ENCODE measurements at places on chromosomes 12 and 14.

- no peak for DNase-seq
These were observed 275.2 kb upstream of the CRY1 start for GRCh38 chr12:107368586-107368985.

- no peak for DNase-seq
These were observed 63.2 kb upstream of the INSM2 start for GRCh38 chr14:35470755-35471154.

DNA sequence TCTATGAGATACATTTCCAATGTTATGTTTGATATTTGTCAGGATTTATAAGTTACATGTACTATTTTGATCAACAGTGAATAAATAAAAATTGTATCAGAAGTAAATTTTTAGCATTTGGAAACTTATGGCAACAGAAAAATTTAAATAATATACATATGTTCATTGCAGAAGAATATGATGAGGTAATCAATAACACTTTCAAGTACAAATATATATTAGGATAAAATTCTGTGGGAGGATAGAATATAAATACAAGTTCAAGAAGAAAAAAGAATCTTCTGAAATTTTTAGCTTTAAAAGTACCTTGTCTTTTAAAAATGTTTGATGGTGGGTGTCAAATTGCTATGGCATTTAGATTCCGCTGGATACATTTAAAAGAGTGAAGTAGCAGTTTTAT, 102.8 kb upstream of the MUCL1 start:
- no peak for DNase-seq

DNA sequence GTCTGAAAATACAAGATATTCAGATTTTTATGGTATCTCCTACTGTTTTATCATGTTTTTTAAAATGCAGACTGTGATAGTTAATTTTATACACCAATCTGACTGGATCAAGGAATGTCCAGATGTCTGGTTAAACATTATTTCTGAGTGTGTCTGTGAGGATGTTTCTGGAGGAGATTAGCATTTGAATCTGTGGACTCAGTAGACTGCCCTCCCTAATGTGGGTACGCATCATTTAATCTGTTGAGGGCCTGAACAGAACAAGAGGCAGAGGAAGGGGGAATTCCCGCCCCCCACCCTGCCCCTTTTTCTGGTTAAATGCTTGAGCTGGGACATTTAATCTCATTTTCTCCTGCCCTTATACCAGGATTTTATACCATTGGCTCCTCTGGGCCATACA, 72.1 kb downstream of the AVPR1A start:
- DNase-seq, result no peak

DNA sequence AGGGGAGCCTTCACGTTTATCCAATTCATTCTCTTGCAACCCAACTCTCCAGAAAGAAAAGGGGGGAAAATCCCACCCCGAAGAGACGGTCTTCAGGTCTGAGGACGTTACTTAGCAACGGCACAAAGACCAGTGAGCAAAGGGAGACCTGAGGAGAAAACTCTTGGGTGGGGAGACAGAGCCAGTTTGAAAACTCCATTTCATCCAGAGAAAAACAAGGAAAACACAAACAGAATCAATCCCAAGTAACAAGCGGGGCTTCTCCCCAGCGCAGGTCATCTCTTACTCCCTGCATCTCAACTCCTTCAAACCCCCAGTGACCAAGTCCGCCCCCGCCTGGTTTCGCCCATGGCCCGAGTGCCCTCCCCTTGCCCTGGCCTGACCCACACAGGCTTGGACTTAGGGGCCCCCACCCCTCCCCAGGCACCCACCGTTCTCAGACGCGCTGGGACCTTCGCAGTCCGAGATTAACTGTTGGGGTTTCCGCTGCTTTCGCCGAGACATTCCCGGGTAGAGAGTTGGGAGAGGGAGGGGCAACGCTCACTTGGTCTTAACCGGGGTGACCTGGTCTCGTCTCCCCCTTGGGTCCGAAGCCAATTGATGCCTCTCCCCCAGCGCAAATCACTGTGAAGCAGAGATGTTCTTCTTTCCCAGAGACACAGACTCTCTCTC, 10.4 kb upstream of the SALL2 start:
- no peak for DNase-seq

DNA sequence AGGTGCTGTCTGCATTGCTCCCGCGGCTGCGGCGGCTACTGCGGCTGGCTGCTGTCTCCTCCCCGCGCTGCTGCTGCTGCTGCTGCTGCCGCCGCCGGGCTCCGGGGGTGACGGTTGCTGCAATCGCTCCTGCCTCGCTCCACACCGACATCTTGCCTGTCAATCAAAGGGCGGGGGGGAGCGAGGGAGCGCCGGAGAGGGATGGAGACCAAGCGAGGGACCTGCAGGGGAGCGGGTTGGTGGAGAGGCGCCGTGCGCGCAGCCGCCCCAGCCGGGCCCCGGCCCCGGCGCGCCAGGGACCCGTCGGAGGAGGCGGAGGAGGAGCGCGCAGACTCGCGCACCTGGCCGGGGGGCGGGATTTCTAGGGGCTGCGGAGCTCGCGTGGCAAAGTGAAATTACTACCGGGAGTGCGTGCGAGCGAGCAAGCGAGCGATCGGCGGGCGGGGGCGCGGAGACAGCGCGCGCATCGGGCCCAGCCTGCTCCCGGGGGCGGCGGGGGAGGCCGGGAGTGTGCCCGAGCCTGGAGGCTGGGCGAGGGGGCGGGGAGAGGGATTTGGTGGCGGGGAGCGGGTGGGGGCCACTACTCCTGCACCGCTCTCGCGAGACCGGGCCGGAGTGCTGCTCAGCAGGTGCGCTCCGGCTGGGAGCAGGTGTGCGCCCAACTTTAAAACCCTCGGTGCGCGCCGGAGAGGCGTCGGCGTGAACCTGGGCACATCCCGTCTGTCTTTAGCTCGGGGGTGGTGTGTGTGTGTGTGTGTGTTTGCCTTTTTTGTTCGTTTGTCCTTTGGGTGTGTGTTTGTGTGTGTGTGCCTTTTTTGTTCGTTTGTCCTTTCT, at the start of gene KSR2:
Gene KSR2, minus strand, starts transcription at position 165 of the 834 bp plus-strand sequence. CDS start 735 bp downstream, outside the sequence.
- DNase-seq, result peak; percentile 52

DNA sequence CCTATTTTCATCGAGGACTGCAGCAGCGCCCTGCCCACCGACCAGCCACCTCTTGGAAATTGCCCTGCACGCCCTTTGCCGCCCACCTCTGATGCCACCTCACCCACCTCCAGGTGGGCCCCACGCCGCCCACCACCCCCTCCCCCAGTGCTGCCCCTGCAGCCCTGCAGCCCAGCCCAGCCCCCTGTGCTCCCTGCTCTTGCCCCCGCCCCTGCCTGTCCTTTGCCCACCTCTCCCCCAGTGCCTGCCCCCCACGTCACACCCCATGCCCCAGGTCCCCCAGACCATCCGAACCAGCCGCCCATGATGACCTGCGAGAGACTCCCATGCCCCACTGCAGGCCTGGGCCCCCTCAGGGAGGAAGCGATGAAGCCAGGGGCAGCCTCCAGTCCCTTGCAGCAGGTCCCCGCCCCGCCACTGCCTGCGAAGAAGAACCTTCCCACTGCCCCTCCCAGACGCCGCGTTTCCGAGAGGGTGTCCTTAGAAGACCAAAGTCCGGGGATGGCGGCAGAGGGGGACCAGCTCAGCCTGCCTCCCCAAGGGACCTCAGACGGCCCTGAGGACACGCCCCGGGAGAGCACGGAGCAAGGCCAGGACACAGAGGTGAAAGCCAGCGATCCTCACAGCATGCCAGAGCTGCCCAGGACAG, 96.5 kb downstream of the LGMN start:
- DNase-seq, result no peak

DNA sequence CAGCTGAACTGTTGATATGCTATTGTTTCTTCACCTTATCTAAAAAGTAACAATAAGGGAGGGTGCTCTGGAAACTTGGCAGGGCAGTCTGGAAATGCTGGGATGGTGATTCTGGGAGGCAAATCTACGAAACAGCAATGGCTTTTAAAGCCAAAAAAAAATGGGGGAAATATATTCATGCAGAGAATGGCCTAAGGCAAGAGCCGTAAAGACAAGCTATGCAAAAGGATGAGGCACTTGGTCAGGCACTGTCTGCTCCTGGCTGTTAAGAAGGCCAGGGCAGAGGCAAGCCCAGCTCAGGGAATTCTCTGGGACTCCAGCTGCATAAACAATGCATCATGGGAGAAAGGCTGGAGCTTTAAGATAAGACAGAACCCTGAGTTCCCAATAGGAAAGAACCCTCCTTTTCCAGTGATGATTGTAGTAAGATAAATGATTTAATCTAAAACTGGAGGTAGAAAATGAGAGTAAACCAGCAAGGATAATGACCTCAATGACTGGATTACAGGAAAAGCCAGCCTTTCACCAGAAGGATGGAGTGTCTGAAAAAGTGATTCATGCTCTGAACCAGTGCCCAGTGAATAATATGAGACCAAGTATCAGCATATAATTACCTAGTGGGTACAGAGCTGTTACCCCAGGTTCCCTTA, 46.0 kb downstream of the ITPR2 start:
- DNase-seq, result no peak
